ENCODE measurements at places on chromosomes 7 and 10. TPM values are rescaled to one million over a fixed set of nuclear protein-coding genes. Genes with fewer than 3 reads are reported as not detected.

Gene TBRG4
- polyA plus RNA-seq: 51.2 TPM

Gene GIMAP1
- 3.1 TPM for polyA plus RNA-seq

Gene FAM180A
- polyA plus RNA-seq: not detected

Gene MYH16
- polyA plus RNA-seq: not detected

DNA sequence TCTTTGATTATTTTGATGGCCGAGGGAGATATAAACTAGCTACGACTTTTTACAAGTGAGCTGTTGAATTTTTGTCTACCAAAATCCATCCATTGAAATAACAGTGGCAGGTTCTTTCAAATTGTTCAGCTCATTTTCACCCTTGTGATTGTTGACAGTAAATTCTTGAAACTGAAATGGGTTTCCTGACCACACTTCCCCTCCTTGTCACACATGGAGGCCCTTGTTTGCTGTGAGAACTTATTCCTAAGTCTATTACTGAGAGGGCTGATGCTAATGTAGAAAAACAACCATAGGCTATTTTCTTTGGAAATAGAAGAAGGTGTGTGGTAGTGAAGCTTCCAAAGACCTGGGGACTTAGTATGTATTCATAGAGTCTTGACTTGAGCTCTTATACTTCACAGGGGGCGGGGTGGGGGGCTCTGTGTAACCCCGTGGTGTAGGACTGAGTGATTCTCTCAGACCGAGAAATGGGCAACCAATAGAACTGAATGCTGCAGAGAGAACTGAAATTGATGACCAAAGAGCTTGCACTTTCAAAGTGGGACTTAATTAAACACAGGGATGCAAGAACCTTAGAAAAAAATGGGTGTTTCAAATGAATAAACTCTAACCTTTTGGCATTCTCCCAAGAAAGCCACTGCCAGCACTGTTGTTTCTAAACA, 718.9 kb downstream of the CCSER2 start:
- no peak for DNase-seq

DNA sequence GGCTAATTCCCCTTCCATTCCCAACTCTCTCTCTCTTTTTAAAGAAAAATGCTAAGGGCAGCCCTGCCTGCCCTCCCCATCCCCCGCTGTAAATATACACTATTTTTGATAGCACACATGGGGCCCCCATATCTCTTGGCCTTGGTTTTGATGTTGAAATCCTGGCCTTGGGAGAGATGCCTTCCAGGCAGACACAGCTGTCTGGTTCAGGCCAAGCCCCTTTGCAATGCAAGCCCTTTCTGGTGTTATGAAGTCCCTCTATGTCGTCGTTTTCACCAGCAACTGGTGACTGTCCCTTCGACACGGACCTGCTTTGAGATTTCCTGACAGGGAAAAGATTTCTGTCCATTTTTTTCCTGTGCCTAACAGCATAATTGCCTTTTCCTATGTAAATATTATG, 3.0 kb downstream of the ADRA2A start:
- no peak for DNase-seq

DNA sequence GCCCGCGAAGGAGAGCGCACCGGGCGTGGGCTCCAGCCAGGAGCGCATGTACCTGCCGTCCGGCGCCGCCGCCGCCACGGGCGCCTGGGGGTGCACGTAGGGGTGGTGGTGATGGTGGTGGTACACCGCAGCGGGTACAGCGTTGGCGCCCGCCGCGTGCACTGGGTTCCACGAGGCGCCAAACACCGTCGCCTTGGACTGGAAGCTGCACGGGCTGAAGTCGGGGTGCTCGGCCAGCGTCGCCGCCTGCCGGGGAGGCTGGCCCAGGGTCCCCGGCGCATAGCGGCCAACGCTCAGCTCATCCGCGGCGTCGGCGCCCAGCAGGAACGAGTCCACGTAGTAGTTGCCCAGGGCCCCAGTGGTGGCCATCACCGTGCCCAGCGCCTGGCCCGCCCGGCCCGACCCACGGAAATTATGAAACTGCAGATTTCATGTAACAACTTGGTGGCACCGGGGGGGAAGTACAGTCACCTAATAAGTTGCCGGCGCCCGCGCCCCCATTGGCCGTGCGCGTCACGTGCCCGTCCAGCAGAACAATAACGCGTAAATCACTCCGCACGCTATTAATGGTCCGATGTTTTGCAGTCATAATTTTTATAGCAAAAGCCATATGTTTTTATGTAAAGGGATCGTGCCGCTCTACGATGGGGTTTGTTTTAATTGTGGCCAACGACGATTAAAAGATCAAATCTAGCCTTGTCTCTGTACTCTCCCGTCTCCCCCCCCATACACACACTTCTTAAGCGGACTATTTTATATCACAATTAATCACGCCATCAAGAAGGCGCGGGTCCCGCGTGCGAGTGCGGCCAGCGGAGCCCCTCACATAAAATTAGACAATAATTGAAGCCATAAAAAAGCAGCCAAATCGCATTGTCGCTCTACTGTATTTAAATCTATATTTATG, at the start of gene HOXA9:
Gene HOXA9 (minus strand): TSS at position 449 of the 907 bp plus-strand sequence. CDS start 80 bp downstream, at position 369.
- peak; percentile 91 for DNase-seq

GRCh38 chr7:114822844-114823243, 99.0 kb upstream of the MDFIC start:
- DNase-seq: no peak

GRCh38 chr7:3561932-3562331, 260.9 kb downstream of the SDK1 start:
- no peak for DNase-seq

DNA sequence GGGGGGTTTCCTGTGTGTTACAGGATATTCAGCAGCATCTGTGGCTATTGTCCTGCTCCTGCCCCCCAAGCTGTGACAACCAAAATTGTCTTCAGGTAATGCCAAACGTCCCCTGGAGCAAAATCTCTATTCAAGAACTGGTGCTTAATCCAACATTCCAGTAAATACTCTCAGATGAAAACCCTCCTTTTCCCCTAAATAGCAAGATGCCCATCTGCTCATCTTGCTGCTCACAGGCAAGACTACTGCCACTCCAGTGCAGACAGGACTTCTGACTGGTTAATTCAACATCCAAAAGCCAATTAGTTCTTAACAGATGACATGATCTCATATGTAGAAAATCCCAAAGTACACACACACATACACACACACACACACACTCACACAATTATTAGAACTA, 20.5 kb upstream of the JAZF1 start:
- no peak for DNase-seq

DNA sequence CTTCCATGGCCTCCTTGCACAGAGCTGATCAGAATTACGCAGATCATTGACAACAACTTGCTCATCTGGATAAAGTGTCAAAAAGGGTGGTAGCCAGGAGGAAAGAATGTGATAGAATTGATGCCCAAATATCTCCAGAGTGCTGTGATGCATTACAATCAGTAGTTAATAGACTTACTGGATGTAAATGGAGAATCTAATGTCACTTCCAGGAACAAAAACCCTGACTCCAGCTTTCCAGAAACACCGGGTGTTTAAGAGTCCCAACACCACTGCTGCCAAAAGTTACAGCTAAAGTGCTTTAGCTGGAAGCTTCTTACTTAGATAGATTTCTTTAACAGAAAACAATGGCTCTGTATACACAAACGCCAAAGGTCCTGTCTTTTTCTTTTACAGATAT, 25.7 kb upstream of the OSBPL3 start:
- DNase-seq: no peak
